Activated T-cell treated with anti-CD3 and anti-CD28 coated beads, Interleukin-2, amount 50 U/mL, for 48 hours (primary cell): ENCODE measurements at places on chromosomes 13 and 19.

DNA sequence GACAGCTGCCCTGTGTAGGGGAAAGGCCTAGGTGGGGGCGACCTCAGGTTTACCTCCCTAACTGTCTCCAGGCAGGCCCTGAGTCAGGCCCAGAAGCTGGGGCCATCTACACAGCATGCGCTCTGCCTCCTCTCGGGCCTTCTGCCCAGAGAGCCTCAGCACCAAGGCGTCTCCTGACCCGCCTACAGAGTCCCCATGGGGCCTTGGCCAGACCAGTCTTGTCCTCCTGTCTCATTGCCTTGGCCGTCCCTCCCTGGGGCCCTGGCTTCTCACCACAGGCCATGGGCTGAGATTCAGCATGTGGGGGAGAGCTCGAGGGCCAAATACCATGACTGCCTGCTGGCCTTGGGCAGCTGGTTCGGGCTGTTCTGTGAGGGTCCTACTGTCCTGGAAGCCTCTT lies 59.0 kb downstream of the SMARCA4 start:
- no peak for DNase-seq

GRCh38 chr19:8544168-8544567 lies 30.2 kb upstream of the ZNF414 start:
- no peak for DNase-seq

DNA sequence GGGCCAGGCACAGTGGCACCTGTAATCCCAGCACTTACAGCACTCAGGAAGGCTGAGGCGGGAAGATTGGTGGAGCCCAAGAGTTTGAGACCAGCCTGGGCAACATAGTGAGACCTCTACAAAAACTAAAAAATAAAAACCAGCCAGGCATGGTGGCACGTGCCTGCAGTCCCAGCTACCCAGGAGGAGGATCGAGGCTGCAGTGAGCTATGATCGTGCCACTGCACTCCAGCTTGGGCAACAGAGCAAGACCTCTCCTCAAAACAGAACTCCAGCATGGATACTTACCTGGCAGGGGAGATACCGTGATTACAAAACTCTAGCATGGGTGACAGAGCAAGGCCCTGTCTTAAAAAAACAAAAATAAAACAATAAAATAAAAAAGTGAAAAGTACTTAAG lies 95.3 kb downstream of the GJA3 start:
- no peak for DNase-seq

DNA sequence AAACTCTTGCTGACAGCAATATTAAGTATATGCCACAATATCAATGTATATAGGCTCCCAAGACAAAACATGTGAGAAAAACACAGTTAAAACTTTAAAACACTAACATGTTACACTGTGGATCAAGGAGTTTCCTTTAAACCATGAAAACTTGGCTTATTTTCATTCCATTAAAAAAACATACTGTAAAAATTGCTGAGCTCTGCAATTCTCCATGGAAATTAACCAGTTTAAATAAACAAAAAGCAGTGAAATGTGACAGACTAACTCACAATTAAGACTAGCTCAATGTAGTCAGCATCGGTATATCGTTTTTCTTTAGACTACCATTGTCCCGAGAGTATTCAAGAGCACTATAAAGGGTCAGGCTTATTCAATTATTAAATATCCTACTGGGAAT lies 930.5 kb upstream of the SLITRK1 start:
- DNase-seq: no peak

GRCh38 chr19:3160219-3160618 lies 18.4 kb upstream of the S1PR4 start:
- no peak for DNase-seq

GRCh38 chr19:18895824-18896341 lies at the start of gene CERS1:
CERS1 (minus strand) TSS chr19:18896158; CDS start chr19:18896072, 86 bp downstream.
- no peak for DNase-seq

DNA sequence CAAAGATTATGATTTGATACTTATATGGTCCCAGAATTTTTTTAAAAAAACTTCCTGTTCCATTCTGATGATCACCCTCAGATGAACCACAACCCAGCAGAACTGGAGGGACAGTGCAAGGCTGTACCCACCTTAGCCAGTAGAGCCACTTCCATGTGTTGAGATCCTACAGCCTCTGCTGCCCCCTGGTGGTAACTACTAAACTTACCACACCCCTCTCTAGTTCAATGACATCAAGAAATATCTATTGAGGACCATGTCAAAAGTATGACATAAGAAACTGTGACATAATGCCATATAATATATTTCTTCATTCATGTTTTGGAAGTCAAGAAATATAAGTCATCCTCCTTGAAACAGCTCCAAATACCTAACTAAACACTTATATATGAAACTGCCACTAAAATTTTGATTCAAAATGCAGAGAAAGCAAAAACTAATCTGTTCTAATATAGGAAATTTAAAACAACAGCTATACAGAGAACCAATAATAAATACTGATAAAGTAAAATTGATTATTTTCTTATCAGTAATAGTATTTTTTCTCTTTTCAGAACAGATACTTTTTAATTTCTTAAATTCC lies 412.6 kb downstream of the KCTD12 start:
- DNase-seq: peak; percentile 74

DNA sequence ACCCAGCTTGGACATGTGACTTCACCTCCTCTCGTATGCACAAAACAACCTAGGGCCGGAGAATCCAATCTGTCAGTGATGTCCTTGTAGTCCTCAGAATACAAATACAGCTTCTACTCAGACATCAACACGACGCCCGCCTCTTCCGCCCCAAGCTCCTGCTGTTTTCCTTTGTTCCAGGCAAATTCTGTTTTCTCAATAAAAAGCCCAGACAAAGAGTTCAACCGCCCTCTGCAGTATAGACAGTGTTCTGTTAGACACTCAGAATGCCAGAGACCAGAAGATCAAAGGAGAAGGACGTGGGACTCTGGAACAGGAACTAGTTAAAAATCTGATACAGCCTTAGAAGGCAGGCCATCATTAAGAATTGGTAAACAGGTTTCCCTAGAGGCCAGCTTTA lies 42.0 kb upstream of the GGACT start:
- DNase-seq: no peak

GRCh38 chr13:61029064-61029463 lies 386.6 kb downstream of the PCDH20 start:
- DNase-seq: no peak

DNA sequence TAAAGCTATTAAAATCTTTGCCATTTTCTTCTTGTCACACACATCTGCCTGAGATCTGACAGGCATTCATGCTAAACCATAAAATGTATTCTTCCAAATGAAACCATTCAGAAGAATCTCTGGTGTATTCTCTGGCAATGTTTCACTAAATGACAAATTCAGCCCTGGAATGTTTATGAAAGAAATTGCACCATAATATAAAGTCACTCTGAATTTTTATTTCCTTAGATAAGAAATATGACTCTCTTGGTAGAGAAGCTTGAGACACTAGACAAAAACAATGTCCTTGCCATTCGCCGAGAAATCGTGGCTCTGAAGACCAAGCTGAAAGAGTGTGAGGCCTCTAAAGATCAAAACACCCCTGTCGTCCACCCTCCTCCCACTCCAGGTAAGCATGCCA lies 14.3 kb downstream of the OLFM4 start:
- no peak for DNase-seq

DNA sequence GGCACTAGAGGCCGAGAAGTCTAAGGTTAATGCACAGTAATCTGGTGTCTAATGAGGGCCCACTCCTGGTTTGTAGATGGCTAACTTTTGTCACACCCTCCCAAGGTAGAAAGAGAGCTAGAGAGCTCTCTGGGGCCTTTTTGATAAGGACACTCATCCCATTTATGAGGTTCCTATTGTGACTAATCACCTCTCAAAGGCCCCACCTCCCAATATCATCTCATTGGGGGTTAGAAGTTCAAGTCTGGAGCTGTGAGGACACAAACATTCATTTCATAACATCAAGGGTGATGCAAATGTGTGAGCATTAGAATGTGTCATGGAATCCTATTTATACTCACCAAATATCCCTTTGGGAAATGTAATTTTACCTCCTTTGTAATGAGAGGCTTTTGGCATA lies 79.2 kb upstream of the SLC10A2 start:
- no peak for DNase-seq

DNA sequence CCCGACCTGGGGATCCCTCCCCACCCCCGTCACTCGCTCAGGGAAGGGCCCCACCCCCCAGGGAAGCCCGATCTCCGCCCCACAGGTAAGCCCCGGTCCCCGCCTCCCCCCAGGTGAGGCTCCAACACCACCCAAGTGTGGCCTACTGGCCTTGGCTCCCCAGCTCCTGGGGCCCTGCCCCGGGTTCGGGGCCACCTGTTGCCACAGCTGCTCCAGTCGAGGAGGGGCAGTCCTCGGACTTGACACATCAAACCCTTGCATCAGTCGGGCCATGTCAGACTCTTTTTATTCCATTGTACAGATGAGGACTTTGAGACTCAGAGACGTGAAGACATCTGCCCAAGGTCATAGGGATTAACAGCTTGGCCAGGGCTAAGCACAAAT lies 512 bp downstream of the CC2D1A start:
- no peak for DNase-seq

- no peak for DNase-seq
Measured at GRCh38 chr13:67292886-67293285, 62.8 kb upstream of the PCDH9 start.

GRCh38 chr13:114230117-114230516 lies 4.6 kb upstream of the CDC16 start:
- no peak for DNase-seq

- DNase-seq: no peak
Measured at GRCh38 chr19:31261603-31262212, 87.5 kb downstream of the TSHZ3 start.
